Erythroblast (primary cell): ENCODE measurements at places on chromosomes 16 and 17.

DNA sequence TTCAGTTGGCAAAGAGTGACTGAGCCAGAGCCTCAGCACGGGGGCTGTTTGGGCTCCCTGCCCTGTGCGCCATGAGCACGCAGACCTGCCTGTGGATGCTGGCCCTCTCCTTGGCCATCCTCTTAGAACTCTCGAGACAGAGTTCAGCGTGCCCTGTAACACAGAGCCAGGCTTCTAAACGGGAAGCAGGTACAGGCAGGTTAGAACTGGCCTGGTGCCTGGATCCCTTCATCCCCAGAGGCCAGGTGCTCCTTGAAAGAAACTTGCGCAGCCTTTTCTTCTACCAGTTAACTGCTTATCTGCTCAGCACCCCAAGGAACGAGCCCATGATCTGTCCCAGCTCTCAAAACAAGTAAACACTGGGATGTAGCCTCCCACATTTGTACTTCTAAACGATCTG lies 6.9 kb downstream of the CCNF start:
- DNase-seq = no peak

- DNase-seq = no peak
These were observed 72.1 kb downstream of the CCDC182 start for GRCh38 chr17:57672971-57673370.

- no peak for DNase-seq
These were observed 13.4 kb downstream of the ITGAM start for GRCh38 chr16:31273187-31273586.

GRCh38 chr16:72821185-72821950 lies 226.6 kb downstream of the ZFHX3 start:
- DNase-seq = no peak

DNA sequence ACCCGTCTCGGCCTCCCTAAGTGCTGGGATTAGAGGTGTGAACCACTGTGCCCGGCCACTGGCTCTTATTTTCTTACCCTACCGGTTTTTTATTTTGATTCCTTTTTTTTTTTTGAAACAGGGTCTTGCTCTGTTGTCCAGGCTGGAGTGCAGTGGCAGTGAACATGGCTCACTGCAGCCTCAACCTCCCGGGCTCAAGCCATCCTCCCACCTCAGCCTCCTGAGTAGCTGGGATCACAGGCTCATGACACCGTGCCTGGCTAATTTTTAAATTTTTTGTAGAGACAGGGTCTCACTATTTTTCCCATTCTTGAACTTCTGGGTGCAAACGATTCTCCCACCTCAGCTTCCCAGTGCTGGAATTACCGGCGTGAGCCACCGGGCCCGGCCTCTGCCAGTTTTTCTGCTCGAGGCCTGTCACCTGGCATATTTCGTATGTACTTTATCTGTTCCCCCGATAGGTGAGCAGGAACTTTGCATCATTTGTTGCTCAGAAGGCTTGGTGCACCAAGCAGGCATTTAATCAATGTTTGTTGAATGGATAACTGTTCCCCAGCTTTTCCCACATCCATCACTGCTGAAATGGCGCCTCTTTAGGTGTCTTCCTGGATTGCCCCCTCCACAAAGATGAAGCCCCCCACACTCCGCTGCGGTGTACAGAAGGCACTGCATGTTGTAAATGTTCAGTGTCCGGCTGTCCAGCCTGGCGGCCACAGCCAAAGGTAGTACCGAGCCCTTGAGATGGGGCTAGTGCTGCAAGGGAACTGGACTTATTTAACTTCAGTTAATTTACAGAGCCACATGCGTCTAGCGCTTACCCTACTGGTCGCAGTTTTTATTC lies 858 bp upstream of the TELO2 start:
- no peak for DNase-seq

DNA sequence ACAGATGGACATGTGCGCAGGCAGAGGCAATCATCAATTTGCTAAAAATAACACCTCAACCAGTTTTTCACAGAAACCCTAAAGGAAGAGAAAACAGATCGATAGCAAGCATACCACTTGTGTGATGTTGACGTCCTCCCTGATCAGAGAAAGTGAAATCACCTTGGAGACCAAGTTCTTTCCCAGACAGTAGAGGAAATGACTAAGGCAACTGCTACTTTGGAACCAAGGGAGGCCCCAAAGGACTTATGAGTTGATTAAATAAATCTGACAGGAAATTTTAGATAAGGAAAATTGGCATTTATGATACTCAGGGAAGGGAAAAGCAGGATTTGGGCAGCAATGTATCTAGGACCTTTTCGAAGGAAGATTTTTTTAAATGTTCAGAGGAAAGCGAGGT lies 267.1 kb upstream of the ASIC2 start:
- no peak for DNase-seq

GRCh38 chr17:16917671-16918394 lies 54.1 kb downstream of the TNFRSF13B start:
- no peak for DNase-seq

DNA sequence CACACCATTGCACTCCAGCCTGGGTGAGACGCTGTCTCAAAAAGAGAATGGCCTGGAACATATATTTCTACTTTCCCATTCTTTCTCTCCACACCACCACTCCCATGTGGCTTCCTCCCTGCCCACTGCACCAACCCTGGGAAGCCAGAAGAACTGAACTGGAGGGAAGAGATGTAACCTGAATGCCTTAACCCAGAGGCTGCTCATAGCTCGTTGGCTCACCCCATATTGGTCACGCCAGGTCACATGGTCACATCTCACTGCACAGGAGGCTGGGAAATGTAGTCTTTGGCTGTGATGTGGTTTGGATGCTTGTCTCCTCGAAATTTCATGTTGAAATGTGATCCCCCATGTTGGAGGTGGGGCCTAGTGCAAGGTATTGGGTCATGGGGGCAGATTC lies 5.9 kb upstream of the DNAH17 start:
- no peak for DNase-seq

- DNase-seq = no peak
These were observed 33.8 kb downstream of the FA2H start for GRCh38 chr16:74740795-74741304.

- no peak for DNase-seq
These were observed 13.8 kb downstream of the C17orf50 start for GRCh38 chr17:35774499-35774898.

DNA sequence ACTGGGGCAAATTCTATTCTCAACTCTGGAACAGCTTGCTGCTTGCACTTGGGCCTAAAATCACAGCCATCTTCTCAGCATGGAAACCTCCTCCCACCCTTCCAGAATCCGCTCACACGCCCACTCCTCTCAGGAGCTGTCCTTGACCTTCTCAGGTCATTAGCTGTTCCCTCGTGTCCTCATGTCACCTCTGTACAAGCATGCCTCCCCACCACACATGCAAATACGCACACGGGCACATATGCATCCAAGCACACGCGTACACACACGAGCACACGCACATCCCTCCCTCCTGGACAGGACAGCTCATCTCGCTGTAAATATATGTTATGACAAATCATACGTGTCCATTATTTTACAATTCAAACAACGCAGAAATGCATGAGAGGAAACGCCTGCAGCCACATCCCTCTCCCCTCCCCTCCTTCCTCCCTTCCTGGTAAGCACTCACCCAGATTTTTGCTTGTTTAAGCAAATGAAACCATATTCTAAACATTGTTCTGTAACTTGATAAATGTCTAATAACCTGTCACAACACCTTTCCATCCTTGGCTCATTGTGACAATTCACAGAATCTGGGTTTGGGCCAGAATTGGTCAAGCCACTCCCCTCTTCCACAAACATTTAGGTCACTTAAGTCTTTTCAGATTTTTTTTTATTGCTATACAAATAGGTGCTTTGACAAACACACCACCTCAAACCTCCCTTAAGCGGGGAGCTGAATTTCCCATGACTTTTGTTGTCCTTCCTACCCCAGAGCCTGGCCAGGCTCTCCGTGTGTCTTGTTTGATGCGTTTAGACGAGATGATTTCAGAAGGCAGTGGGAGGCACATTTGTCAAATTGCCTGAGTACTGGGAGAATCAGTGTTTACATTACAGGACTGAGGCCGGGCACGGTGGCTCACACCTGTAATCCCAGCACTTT lies 41.7 kb downstream of the DNAH17 start:
- DNase-seq = no peak

- peak; percentile 57 for DNase-seq
These were observed 52.5 kb upstream of the CLEC3A start for GRCh38 chr16:77969861-77970260.

GRCh38 chr16:56277075-56277474 lies 85.8 kb downstream of the GNAO1 start:
- no peak for DNase-seq

DNA sequence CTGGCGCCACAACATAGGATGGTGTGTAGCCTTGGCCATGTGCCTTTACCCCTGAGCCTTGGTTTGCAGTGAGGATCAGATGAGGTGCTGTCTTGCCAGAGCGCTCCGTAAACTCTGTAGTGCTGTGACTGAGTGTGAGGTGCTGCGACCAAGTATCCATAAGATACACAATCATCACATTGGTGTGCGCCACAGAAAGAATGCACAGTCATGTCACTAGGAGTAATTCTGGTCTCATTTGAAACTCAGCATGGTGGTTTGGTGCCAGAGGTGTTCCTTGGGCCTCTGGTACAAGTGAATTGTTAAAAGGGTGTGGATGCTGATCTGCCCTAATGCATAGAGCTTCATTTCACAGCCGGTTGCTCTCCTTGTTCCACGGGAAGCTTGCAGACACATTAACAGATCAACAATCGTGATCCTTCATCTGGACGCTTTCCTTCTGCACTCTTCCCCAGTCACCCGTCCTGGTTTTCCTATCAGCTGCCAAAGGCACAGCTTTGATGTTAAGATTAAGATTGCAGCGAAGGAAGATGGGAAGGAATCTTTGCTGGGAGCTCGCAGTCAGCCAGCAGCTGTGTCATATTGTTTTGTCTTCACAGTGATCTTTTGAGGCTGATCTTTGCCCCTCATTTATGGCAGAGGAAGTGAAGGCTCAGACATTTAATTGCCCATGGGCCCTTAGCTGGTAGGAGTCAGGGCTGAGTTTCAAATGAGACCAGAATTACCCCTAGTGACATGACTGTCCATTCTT lies 79.1 kb downstream of the KSR1 start:
- DNase-seq = no peak

DNA sequence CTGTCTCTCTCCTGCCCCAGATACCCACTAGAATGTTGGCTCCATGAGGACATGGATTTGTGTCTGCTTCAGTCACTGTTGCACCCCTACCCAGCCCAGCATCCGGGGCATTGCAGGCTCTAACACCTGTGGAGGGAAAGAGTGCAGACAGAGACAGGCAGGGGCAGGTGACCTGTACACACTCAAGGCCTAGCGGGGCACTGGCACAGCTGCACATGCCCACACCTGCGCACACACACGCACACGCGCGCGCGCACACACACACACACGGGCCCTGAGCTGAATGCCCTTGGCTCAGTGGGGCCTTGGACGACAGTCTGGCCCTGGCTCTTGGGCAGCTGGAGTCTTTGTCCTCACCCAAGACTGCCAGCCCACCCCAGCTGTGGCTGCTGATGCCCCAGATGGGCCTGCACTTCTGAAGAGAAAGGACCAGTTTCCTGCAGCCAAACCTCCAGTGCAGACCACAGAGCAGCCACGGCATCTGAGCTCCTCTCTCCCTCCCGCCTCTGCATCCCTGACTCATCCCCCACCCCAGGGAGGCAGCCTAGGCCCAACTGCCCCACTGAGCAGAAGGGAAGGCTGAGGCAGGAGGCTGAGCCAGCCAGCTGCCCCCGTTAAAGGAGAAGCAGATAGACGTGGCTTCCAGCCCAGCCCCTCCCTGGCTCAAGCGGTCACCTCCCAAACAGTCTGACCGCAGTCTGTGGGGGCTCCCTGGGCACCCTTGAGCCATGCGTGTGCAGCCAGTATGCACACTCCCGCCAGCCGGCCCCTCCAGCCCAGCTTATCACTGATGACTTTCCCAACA lies 12.3 kb upstream of the RAI1 start:
- peak; percentile 73 for DNase-seq
